ENCODE measurements at places on chromosomes 6 and 20.

GRCh38 chr6:144156991-144157390 is 6.7 kb downstream of the STX11 start:
- no peak for DNase-seq

DNA sequence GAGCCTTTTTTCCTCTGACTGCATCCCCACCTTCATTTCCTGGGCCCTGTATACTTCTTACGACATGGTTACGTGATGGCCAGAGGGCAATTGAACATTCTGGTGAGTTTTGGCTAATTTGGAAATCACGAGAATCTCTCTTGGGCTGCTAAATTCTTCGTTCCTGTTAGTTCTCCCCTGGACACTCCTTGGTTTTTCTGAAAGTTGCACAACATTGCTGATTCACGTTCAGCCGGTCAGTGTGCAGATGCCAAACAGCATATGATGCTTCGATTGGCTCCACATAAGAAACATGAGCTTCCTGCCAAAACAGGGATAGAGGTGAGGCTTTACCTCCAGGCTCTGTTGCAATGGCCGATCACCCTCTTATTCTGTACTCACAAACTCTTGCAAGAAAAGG is 119.4 kb upstream of the LY86 start:
- no peak for DNase-seq

DNA sequence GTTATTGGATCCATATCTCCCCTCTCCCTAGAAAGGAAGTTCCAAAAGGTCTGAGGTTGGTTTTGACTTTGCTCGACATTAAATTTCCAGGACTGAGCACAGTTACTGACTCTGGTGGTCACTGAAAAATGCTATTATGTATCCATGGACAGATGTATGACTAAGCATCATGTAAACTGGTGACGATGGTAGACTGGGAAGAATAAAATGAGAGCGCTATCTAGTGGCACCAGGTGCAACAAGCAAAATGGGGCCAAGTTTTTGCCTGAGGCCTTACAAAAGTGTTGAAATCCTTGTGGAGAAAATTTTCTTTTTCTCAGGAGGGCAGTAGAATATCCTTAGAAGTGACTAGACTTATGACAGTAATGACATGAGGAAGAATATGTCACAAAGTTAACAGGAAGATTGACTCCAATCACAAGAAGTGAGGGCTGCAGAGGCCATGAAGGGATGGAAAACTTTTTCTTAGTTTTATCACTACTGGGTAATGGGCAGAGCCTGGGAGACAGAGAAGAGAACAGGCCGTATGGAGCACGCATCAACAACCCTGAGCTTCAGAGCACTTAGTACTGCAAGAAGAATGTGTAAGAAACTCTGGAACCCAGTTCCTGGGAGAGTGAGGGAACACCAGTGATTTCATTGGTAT is 88.9 kb upstream of the ELOVL5 start:
- DNase-seq, result peak; percentile 22

DNA sequence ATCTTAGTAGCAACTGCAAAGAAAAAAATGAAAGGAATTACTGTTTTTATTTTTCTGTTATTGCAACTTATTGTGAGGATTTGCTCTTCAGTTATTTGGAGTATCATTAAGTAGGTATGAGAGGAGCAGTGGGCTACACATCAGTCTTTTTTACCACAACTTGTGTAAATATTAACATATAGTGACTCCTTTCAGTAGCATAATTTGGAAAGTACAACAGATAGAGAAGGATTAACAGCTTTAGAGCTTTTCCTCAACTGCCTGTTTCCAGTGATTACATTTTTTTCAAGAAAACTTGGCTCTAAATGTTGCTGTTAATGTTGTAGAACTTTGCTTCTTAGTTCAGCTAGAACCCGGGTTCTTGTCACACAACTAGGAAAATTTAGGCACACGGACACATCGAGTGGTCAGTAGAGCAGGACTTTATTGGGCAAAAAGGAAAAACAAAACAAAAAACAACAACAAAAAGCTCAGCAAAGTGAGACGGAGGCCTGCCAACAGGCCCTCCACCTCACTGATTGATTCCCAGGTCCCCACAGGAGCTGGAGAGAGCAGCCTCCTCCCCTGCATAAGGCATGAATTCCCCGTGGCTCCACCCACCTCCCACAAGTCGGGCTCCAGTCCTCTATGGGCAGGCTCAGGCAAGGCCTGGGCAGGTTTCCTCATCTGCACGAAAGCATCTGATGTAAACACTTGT is 75.1 kb downstream of the ADGRG6 start:
- no peak for DNase-seq

- no peak for DNase-seq
Observed at GRCh38 chr20:44137266-44137801, 49.7 kb downstream of the JPH2 start.

DNA sequence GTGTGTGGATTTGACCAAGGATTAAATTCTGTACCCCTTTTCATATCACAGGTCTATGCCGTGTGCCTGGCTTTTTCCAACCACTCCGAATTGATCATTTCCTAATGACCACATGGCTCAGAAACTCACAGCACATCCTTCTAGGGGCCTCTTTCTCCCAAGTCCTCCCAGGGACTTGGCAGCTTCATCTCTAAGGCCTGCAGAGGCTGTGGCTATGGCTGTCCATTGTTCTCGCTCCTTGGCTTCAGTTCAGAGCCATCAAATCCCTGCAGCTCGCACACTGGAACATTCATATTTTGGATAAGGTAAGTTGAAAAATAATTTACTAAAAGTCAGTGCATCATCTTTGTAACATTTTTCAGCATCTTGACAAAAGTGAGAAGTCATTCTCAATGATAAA is 497.2 kb upstream of the CDH4 start:
- DNase-seq, result no peak
